ENCODE measurements at places on chromosomes 16 and 17.

- DNase-seq: peak; percentile 81
Measured at GRCh38 chr17:4986951-4987766, at the start of gene CAMTA2. CAMTA2 (minus strand) TSS chr17:4987675; CDS start chr17:4986222, 1,453 bp downstream.

- DNase-seq: no peak
Measured at GRCh38 chr16:23607726-23608125, 11.6 kb upstream of the NDUFAB1 start.

DNA sequence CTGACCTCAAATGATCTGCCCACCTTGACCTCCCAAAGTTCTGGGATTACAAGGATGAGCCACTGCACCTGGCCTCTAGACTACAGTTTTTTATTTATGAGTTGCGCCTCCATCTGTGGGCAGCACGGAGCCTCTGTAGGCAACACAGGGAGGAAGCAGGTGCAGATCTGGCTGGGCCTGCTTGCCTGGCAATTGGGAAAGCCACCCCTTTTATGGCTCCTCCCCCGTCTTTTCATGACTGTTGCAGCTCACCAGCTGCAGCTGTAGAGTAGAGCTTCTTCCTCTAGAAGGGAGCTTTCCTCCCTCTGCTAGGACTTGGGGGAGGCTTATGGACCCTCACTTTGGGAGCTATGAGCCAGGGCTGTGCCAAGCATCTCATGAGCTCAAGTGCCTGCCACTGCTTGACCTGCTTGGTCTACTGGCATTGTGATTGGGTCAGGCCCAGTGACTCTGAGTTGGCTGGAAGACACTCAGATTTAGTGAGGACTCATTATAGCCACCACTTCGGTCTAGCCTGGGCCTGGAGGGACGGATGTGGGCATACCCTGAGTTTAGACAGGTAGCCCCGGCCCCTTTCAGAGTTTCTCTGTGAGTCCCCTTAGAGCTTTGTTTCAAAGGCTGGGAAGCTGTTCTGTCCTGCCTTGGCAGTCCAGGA is 6.9 kb upstream of the SLC7A6 start:
- no peak for DNase-seq

GRCh38 chr16:73447846-73448245 is 399.9 kb upstream of the ZFHX3 start:
- DNase-seq: no peak

GRCh38 chr16:75111514-75111940 is 5.1 kb downstream of the LDHD start:
- no peak for DNase-seq

GRCh38 chr16:17986991-17987390 is 349.5 kb downstream of the NPIPA8 start:
- DNase-seq: no peak

- no peak for DNase-seq
Measured at GRCh38 chr17:79910985-79911361, 71.7 kb upstream of the CBX4 start.

DNA sequence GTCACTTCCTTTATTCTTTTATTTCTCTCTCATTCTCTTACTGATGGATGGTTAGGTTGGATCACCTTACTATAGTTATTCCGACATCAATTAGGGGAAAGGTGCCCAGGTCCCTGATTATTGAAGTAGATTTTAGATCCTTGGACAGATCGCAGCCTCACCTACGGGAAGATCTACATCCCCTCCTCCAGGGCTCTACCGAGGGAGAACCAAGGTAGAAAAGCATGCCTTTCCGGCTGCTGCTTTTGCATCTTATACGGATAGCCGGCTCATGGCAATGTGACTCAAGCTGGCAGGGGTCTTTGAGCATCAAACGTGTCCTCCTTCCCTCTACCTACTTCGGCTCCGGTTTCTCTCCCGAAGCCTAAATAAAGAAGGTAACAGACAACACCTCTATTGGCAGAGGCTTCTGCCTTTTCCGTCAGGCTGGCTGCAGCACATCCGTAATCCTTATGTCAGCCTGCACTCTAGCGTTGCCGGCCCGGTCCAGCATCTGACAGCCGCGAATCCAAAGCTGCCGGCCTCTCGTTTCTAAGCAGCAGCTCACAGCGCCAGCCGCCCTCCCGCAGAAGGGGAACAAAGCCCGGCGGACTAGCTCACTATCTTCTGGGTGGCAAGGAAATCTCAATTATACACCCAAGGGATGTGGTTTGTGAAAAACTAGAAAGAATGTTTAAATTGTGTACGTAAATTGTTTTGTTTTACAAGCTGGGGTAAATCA is 46.9 kb downstream of the IRX6 start:
- peak; percentile 72 for DNase-seq

DNA sequence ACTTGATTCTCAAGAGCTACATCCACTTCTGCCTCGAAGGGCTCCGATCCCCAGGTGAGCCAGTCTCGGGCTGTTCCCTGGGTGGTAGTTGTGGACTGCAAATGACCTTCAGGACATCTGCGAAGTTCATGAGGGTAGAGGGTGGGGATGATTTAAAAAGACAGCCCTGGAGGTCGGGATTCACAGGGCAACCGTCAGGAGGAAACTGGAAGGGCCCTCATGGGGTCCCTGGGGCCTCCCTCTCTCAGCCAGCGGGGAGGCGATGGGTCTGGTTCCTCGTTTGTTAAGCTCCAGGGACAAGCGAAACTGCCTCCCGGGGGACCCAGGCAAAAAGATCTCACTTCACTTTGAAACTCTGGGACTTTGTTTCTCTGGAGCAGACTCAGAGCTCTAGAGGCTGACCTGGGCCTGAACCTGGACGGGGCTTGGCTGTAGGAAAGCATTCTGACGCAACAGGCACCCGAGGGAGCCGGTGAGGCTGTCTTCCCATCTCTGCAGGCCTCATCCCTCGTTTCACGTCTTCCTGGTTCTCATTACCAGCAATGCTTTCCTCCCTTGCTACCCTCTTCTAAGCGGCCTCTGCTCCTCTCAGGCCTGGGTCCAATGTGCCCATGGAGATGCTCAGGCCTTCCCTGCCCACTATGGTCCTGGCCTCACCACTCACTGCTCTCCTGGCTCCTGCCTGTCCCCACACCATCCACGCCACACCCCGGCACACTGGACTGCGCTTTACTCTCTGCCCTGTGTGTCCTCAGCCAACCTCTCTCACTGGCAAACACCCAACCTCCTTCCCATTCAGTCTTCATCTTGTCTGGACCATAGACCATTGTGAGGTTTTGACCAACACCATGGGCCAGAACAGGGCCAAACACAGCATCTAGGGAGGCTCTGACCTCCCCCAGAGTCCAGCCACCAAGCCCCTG is 214.2 kb upstream of the TNRC6C start:
- DNase-seq: no peak

- no peak for DNase-seq
Measured at GRCh38 chr17:64315032-64315490, 52.0 kb upstream of the TEX2 start.

DNA sequence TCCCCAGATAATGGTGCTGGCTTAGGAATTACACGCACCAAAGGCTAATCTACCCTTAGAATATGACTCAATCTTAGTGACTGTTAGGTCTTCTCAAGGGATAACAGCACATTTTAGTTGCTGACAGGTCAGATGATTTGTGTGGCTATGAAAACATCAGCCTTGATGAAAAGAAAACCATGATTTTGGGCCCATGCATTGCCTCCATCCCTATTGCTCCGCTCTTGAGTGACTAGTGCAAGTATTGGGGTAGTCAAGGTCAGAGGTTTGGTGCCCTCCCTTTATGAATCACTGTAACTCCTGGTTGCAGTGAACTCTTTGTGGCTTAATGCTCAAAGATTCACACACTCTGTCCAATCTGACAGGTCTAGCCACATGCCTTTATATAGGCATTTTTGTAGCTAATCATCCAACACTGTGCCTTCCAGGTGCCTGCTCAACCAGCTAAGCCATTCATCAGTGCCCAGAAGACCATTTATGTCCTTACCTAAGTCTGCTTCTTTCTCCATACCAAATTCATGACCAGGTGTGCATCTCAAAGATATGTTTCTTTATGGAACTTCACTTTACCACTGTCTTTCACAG is 251.6 kb downstream of the KCNJ2 start:
- no peak for DNase-seq

GRCh38 chr17:68871447-68871846 is 83.7 kb downstream of the ABCA8 start:
- DNase-seq: no peak

DNA sequence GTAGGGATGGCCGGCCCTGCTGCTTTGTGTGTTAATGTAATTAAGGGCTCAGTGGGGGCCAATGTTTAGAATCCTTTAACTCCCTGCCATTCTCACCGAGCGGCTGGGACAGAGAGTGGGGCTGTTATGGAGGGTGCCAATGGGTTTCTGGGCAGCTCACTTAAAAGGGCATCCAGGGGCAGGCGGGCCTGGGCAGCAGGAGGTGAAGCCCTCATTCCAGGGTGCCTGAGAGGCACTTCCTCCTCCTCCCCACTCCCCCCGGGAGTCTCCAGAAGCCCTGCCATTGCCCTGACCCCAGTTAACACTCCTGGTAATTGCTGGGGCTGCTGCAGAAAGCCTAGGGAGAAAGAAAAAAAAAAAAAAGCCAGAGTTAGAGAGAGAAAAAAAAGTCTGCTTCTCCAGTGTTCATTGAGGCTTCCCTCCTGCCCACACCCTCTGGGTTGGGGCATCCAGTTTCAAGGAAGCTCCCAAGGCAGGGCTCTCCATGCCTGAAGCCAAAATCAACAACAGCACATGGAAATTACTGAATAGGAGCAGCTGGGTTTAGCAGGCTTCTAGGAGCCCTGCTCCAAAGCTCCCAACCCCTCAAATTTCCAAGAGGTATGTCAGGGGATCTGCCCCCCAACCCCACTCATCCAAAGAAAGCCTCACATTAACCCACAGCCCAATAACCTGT is 28.0 kb downstream of the CUEDC1 start:
- DNase-seq: peak; percentile 93

DNA sequence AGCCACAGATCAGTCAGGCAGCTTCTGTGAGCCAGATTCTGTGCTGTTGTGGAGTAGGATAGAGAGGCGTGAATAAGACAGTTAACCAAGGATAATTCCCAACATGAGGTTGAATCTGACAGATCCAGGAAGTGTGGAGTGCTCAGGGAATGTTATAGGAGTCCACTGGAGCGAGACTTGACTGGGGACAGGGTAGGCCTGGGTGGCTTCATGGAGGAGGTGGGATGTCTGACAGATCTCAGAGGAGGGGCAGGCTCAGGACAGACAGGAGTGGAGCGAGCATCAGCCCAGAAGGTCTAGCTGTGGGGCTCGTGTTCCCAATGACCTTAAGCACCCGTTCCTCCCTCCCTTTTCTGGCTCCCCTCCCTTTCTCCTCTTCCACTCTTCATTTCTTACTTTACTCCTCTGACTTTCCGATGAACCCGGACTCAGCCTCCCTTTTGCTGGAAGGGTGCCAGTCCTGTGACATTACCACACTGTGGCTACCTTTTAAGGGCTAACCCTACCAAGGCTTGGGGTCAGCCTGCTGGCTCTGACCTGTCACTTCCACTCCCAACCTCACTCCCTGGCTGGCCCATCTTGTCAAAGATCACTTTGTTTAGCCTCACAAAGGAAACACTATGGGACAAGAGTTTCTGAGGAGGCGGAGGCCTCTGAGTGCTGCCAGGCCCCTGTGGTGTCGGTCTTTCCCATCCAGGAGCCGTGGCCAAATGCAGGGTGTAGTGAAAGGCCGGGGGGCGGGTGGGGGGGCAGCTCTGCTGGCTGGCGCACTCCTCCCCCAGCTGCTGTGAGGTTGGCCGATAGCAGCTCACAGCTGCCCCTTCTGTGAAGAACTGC is 28.5 kb upstream of the EFCAB13 start:
- DNase-seq: peak; percentile 89

- no peak for DNase-seq
Measured at GRCh38 chr17:33905338-33905800, 349.7 kb upstream of the CCL2 start.

- DNase-seq: no peak
Measured at GRCh38 chr17:18059283-18059682, 20.1 kb downstream of the GID4 start.

- no peak for DNase-seq
Measured at GRCh38 chr17:48759288-48759687, 30.7 kb upstream of the HOXB13 start.

DNA sequence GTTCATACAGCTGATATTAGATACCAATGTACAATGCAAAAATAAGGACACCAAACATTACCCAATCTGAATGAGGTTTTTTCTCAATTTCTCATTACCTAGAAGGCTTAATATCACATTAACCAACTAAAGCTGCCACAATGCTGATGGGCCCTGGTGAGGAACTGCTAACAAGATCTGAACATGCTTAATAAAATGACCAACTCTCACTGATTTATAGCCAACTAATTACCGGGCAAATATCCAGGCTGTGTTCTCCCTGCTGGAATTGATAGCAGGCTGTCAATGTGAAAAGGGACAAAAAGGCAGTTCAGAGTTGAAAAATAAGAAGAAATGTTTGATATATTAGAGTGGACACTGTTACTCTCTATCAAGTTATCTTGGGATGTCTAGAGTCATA is 124.6 kb downstream of the TOX3 start:
- no peak for DNase-seq

- DNase-seq: no peak
Measured at GRCh38 chr16:61540216-61540615, 496.0 kb downstream of the CDH8 start.

DNA sequence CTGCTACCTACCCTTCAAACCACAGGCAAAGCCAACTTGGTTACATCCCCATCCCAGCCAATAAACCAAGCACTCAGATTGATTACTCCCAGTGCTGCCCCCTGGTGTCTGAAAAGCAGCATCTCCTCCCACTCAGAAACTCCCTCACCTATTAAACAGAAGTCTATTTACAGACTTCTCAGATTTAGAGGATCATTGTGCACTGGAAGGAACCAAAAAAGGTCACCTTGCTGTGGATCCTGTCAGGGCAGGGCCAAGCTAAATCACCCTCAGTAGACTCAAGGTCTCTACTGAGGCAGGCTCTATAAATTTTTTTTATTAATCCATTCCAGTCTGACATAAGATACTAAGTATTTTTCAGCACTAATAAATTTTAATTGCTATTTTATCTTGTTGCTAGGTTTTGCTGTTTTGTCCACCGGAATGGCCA is 17.6 kb downstream of the HIGD1B start:
- DNase-seq: peak; percentile 58

GRCh38 chr16:52690468-52690867 is 143.5 kb upstream of the TOX3 start:
- DNase-seq: no peak

- DNase-seq: peak; percentile 87
Measured at GRCh38 chr17:46191322-46192188, 1.7 kb downstream of the KANSL1 start.

DNA sequence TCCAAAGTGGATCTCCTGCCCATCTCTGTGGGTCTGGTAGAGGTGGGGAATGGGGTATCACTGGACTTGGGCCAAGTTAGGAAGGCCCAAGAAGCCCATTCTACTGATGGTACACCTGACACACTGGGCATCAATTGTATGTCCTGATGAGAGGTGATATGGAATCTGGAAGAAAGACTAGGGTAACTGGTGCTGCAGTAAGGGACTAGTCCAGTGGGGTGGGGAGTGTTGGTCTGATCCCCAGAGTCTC is 5.9 kb upstream of the NFATC3 start:
- DNase-seq: no peak
